Endothelial cell of umbilical vein (primary cell): ENCODE measurements at places on chromosomes 12 and 14.

DNA sequence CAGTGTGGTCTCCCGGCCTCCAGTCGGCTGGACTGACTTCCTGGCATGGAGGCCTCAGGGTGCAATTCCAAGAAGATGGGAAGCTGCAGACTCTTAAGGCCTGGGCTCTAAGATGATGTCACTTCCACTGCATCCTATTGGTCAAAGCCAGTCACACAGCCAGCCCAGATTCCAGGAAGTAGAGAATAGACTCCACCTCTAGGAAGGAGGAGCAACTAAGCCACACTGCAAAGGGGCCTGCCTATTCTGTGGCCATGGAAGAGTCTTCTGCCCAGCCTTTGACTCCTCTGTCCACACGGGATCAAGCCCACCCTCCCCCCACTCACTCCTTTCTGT, 103.9 kb upstream of the RFLNA start:
- H3K27me3 ChIP-seq: no peaks in the 10 kb centered on the region
- H3K4me3 ChIP-seq: no peak overlapping the region
- H3K4me1 ChIP-seq: peaks cover 14% of the 10 kb centered on the region
- peak; percentile 9 for DNase-seq

- no peak overlapping the region for H3K4me3 ChIP-seq
- no peaks in the 10 kb centered on the region for H3K36me3 ChIP-seq
- DNase-seq: no peak
These were observed 17.7 kb downstream of the C12orf71 start for GRCh38 chr12:27064397-27065342.

GRCh38 chr14:103221781-103222358, 98.6 kb downstream of the TNFAIP2 start:
- peaks cover 19% of the 10 kb centered on the region for H3K27me3 ChIP-seq
- H3K4me3 ChIP-seq: no peak overlapping the region
- no peaks in the 10 kb centered on the region for H3K36me3 ChIP-seq
- no peak for DNase-seq
- no peak overlapping the region for H3K27ac ChIP-seq

- no peaks in the 10 kb centered on the region for H3K27me3 ChIP-seq
- peak; percentile 97 for DNase-seq
- peak overlapping the region; percentile 49 for H3K4me3 ChIP-seq
- peaks cover 5% of the 10 kb centered on the region for H3K4me1 ChIP-seq
- H3K27ac ChIP-seq: peak overlapping the region; percentile 61
- H3K36me3 ChIP-seq: no peaks in the 10 kb centered on the region
These were observed 24.5 kb downstream of the GPRC5D start for GRCh38 chr12:12927211-12928079.

GRCh38 chr14:28774764-28775735, 8.5 kb downstream of the FOXG1 start:
- H3K4me3 ChIP-seq: no peak overlapping the region
- H3K27ac ChIP-seq: no peak overlapping the region
- no peak for DNase-seq
- peaks cover 46% of the 10 kb centered on the region for H3K27me3 ChIP-seq
- no peaks in the 10 kb centered on the region for H3K4me1 ChIP-seq
- H3K36me3 ChIP-seq: no peaks in the 10 kb centered on the region

- no peak overlapping the region for H3K27ac ChIP-seq
- H3K4me1 ChIP-seq: no peaks in the 10 kb centered on the region
- no peaks in the 10 kb centered on the region for H3K27me3 ChIP-seq
- H3K36me3 ChIP-seq: peaks cover 6% of the 10 kb centered on the region
- DNase-seq: no peak
- H3K4me3 ChIP-seq: no peak overlapping the region
These were observed 29.8 kb downstream of the SCFD1 start for GRCh38 chr14:30651937-30652336.

GRCh38 chr12:47080725-47081502, 1.2 kb upstream of the AMIGO2 start:
- no peaks in the 10 kb centered on the region for H3K36me3 ChIP-seq
- DNase-seq: peak; percentile 88
- H3K27me3 ChIP-seq: no peaks in the 10 kb centered on the region
- H3K27ac ChIP-seq: peak overlapping the region; percentile 97
- H3K4me1 ChIP-seq: peaks cover 23% of the 10 kb centered on the region
- peak overlapping the region; percentile 91 for H3K4me3 ChIP-seq

DNA sequence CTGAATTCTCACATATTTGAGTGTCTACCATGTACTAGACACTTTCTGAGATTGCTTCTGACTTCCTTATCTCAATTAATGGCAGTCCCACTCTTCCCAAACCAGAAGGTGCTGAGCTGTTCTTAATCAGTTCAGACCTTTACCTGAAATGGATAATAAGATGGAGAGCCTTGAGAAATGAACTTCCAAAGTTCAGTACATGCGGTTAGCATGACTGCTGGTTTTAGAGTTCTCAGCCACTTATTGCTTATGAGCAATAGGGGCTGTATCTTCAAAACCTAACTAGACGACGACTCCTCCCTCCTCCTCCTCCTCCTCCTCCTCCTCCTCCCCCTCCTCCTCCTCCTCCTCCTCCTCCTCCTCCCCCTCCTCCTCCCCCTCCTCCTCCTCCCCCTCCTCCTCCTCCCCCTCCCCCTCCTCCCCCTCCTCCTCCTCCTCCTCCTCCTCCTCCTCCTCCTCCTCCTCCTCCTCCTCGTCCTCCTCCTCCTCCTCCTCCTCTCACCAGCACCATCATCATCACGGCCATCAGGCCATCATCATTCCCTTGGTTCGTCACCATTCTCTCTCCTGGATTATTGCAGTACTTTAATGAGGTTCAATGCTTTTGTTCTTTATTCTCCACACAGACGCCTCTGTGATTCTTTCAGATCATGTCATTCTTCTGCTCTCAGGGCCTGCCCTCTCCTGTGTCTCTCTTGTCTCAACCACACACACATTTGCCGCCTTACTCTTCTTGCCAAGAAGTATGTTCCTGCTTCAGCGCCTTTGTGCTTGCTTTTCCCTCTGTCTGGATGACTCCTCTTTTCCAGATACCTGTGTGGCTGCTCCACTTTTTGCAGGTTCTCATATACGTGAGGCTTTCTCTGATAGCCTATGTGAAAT, 2.7 kb downstream of the PCNX1 start:
- H3K27me3 ChIP-seq: no peaks in the 10 kb centered on the region
- peak; percentile 13 for DNase-seq
- H3K36me3 ChIP-seq: no peaks in the 10 kb centered on the region

GRCh38 chr12:77133566-77133965, 68.2 kb upstream of the E2F7 start:
- DNase-seq: peak; percentile 58
- no peaks in the 10 kb centered on the region for H3K36me3 ChIP-seq
- no peak overlapping the region for H3K4me3 ChIP-seq
- H3K27me3 ChIP-seq: peaks cover 10% of the 10 kb centered on the region

DNA sequence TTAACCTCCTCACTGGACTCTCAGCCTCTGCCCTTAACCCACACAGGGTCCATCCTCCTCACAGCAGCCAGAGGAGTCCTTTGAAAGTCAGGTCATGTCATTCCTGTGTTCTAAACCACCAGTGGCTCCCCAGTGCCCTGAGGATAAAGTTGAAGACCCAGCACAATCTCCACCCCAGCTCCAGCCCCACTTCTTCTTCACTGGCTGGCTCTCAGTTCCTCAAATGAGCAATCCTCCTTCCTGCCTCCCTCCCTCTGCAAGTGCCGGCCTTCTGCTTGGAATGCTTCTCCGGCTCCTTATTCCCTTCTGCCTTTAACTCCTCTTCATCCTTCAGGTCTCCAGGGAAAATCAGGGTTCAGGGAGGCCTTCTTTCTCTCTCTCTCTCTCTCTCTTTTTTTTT, 32.0 kb upstream of the SPPL3 start:
- no peaks in the 10 kb centered on the region for H3K27me3 ChIP-seq
- H3K27ac ChIP-seq: no peak overlapping the region
- H3K36me3 ChIP-seq: no peaks in the 10 kb centered on the region
- DNase-seq: no peak
- H3K4me1 ChIP-seq: no peaks in the 10 kb centered on the region

DNA sequence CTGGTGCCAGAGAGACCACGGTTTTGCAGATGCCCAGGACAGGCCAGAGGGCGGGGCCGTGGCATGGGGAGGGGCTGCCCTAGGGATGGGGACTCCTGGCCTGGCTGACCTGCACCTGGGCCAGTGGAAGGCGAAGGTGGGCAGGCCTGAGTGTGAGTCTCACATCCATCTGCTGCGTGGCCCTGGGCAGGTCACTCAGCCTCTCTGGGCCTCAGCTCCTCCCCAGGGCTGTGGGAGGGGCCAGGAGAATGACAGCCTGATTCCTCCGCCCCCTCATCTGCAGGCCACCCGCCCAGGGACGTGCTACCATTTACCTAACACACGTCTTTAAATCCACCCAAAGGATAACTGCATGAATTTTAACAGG, 90.9 kb downstream of the GALNT9 start:
- no peaks in the 10 kb centered on the region for H3K4me1 ChIP-seq
- H3K27me3 ChIP-seq: no peaks in the 10 kb centered on the region
- DNase-seq: no peak
- H3K4me3 ChIP-seq: no peak overlapping the region

DNA sequence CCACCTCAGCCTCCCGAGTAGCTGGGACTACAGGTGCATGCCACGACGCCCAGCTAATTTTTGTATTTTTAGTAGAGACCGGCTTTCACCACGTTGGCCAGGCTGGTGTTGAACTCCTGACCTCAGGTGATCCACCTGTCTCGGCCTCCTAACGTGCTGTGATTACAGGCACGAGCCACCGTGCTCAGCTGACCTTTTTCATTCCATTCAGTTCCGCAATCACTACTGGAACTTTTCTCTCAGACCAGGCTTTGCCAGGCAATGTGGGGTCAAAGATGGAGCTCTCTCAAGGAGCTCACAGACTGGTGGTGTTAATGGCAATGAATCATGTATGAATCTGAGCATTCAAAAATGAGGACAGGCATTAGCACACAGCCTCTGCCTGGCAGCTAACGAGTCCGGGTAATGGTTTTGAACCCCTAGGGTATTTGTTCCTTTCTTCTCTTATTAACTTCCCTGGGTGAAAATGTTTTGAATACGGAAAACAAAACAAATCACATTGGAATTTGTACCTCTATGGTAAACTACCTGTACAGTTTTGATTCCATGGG, 9.4 kb upstream of the TCHP start:
- H3K27ac ChIP-seq: no peak overlapping the region
- no peaks in the 10 kb centered on the region for H3K27me3 ChIP-seq
- no peak for DNase-seq
- H3K4me1 ChIP-seq: peaks cover 23% of the 10 kb centered on the region
- no peak overlapping the region for H3K4me3 ChIP-seq
- no peaks in the 10 kb centered on the region for H3K36me3 ChIP-seq

DNA sequence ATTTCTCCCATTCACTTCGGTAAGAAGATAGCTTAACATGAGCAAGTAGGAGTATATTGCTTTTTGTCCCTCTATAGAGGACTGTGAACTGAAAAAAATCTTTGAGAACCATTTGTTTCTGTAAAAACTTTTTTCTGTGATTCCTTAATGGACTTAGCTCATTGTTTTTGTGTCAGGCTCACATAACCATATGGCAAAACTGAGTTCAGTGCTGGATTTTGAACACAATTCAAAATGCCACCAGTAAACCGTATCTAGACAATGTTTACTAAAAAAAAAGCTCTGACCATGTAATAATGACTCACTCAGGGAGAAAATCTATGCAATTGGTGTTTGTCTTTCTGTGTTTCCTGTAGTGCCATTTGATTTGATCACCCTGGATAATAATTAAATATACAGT, 5.2 kb downstream of the TRHDE start:
- DNase-seq: no peak
- H3K4me1 ChIP-seq: no peaks in the 10 kb centered on the region
- H3K27me3 ChIP-seq: peaks cover 18% of the 10 kb centered on the region
- H3K36me3 ChIP-seq: no peaks in the 10 kb centered on the region

- no peaks in the 10 kb centered on the region for H3K27me3 ChIP-seq
- no peaks in the 10 kb centered on the region for H3K36me3 ChIP-seq
- H3K4me1 ChIP-seq: no peaks in the 10 kb centered on the region
- H3K27ac ChIP-seq: no peak overlapping the region
- H3K4me3 ChIP-seq: no peak overlapping the region
These were observed 311.7 kb upstream of the E2F7 start for GRCh38 chr12:77377116-77377515.

DNA sequence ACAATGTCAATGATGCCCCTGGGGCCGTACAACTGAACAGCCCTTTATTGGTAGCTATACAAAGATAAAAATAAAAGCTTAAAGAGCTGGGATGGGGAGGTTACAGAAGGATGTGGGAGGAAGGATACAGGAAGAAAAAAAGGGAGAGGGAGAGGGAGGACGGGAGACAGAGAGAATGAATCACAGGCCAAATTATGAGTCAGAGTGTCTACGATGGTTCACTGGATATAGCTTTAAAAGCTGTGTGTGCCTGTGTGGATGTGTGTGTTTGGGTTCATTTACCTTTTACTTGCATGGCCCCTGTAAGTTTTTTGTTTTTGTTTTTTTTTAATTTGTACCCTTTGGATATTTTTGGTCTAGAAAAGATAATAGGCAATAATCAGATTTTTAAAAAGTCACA, 111.9 kb downstream of the CCDC60 start:
- no peak overlapping the region for H3K4me3 ChIP-seq
- H3K36me3 ChIP-seq: no peaks in the 10 kb centered on the region
- H3K27ac ChIP-seq: no peak overlapping the region
- DNase-seq: no peak
- no peaks in the 10 kb centered on the region for H3K4me1 ChIP-seq
- no peaks in the 10 kb centered on the region for H3K27me3 ChIP-seq

DNA sequence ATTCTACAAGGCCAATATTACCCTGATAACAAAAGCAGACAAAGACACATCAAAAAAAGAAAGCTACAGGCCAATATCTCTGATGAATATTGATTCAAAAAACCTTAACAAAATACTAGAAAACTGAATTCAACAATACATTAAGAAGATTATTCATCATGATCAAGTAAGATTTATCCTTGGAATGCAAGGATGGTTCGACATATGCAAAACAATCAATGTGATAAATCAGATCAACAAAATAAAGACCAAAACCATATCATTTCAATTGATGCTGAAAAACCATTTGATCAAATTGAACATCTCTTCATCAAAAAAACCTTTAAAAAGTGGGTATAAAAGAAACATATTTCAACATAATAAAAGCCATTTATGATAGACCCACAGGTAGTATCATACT, 117.3 kb downstream of the CPNE8 start:
- no peak overlapping the region for H3K4me3 ChIP-seq
- no peaks in the 10 kb centered on the region for H3K27me3 ChIP-seq

DNA sequence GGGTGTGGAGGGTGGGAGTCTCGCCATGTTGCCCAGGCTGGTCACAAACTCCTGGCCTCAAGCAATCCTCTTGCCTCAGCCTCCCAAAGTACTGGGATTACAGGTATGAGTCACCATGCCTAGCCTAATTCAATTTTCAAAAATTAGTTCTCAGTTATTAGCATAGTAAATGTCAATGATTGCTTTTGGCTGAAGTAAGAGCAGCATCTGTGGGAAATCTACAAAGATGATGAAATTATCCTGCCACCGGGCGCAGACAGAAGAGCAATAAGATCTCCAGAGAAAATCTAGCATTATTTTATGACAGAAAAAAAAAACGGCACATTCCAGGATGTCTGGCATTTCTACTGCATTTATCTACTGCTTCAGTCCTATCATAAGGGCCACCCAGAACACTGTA, 97.9 kb upstream of the DAAM1 start:
- H3K27me3 ChIP-seq: peaks cover 4% of the 10 kb centered on the region
- H3K4me1 ChIP-seq: no peaks in the 10 kb centered on the region
- H3K4me3 ChIP-seq: no peak overlapping the region
